GM18507 (cell line): ENCODE measurements at places on chromosomes 2 and 18.

DNA sequence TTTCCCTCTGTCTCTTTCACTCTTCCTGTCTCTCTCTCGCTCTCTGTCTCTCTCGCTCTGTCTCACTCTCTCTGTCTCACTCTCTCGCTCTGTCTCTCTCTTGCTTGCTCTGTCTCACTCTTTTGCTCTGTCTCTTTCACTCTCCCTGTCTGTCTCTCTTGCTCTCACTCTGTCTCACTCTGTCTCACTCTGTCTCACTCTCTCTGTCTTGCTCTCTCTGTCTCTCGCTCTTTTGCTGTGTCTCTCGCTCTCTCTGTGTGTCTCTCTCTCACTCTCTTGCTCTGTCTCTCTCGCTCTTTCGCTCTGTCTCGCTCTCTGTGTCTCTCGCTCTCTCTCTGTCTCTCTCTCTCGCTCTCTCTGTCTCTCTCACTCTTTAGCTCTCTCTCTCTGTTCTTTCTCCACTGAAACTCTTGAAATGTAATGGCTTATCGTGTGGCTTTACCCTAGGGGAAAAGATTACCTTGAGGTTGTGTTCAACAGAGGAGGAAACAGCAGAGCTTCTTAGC lies 22.9 kb downstream of the INPP1 start:
- DNase-seq, result no peak

DNA sequence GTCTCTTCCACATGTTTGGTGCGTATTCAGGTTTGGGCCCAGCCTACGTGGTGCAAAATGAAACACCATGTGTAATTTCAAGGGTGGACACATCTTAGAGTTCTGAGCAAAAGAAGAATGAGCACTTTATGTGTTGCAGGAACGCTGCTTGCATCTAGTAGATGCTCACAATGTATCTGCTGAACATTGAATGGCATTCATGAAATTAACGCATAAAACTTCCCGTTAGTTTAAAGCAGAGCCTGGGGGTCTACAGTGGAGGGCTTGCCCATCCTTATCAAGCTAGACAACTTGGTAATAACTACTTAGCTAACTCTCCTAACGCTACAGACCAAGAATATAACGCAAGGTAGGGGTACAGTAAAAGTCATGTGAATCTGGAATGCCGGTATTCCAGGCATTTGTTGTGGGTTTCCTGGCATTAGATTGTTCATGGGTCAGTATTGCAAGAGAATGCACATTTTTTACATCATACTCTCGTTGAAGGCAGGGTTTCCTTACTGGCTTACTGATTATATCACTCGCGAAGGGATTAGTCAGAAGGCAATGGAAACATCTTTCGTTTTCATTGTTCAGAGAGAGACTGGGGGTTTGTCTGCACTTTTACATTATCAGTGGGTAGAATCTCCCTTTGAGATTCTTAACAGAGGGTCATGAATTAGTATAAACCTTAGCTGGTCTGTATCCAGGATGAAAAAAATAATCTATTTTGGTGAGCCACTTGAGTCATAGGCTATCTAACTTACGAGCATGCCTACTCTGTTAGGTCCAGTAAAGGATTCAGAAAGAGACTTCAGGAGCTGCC lies 229.5 kb upstream of the EPAS1 start:
- DNase-seq, result no peak

DNA sequence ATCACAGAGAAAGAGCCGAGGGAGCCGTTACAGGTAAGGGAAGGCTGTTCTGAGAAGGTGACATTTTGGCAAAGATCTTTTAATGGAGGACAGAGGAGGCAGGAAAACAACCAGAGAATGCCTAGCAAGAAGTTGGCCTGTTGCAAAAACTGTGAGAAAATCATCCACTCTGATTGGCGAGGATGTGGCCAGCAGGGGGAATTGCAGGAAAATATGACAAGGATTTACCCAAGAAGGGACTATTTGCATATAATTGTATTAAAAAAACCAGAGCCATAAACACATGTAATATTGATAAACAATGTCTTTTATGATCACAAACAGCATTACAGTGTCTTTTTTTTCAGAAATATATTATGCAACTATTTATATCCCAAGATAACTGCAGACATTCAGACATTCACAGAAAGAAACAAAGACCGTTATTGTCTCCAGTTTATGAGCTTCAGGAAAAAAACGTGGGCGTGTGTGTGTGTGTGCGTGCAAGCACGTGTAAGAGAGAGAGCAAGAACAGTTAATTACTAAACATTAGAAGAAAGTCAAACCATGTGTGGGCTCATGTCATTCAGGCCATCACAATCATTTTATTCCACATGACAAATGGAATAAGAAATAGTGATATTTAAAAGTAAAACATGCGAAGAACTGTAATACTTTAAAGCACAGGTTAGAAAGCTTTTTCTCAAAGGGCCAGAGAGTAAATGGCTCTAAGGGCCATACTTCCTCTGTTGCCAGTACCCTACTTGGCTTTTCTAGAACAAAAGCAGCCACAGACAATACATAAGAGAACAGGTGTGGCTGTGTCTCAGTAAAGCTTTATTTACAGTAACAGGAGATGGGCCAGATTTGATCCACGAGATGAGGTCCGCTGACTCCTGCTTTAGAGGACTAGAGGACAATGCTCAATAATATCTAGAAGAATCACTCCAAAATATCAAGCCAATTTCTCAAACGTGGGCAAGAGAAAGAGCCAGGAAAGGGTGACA lies 324.1 kb downstream of the DLGAP1 start:
- DNase-seq, result no peak

GRCh38 chr18:62389761-62390481 lies 64.8 kb downstream of the TNFRSF11A start:
- DNase-seq, result no peak

DNA sequence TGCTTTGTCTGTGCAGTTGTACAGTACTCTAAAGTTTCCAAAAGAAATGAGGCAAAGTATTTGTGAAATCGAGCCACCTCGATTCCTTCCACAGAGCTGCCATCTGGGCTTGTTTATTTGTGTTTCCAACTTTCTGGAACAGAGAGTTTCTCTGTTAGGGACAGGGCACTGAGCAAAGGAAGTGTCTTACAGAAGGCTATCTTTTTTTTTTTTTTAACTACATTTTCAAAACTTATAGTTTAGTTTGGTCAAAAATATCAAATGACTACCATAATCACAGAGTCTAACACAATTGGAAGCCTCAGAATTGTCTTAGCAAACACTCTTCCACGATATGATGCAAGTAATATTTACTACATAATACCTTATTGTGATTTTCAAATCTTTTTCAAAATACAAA lies 796 bp downstream of the RFTN2 start:
- DNase-seq, result no peak

DNA sequence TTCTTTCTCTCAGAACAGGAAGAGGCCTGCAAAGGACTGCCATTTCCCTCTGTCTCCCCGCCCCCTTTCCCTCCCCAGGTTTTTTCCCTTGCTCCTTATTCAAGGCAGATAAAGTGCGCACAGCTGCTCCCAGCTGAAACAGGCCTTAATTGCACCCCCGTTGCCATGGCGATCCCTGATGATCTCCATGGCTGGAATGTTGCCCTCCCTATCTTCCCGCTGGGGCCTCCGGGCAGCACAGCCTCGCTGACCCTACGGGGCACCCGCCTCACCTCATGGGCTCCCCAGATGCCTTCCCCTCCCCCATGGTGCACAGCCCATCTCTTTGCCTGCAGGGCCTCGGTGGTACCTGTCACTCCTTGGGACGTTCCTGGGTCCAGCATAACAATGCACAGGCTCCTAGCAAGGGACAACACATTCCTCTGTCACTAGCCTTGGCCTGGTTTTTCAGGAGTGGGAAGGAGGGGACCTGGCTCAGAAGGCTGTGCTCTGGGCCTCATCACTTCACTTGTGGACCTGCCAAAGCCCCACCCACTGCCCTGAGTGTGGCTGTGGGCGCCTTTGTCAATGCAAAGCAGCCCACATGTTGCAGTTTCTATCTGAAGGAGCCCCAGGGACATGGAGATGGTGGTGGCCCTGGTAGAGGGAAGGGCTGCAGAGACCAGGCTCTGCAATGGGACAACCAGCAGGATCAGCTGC lies 115.0 kb downstream of the CELF4 start:
- no peak for DNase-seq

- no peak for DNase-seq
Measured at GRCh38 chr2:64524604-64525316, 632 bp downstream of the AFTPH start.

DNA sequence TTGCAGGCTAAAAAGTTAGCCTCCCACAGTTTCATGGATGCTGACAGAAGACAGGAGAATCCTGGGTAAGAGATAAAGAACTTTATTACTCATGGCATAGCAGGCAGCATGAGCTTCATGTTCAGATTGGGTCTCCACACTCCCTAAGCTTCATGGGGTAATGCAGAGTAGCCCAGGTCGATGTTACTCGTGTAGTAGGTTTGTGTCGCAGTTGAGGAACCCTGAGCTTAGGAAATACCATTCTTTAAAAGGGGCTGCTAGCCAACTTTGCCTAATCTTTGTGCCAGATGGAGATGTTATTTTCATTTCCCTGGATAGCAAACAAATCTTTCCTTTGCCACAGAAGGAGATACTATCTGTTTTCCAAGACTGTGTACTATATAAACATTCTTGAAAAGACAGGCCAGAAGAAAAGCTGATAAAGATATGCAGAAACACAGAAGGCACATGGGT lies 117.6 kb downstream of the LTBP1 start:
- no peak for DNase-seq

- no peak for DNase-seq
Measured at GRCh38 chr2:158718196-158718585, 76.9 kb upstream of the DAPL1 start.

DNA sequence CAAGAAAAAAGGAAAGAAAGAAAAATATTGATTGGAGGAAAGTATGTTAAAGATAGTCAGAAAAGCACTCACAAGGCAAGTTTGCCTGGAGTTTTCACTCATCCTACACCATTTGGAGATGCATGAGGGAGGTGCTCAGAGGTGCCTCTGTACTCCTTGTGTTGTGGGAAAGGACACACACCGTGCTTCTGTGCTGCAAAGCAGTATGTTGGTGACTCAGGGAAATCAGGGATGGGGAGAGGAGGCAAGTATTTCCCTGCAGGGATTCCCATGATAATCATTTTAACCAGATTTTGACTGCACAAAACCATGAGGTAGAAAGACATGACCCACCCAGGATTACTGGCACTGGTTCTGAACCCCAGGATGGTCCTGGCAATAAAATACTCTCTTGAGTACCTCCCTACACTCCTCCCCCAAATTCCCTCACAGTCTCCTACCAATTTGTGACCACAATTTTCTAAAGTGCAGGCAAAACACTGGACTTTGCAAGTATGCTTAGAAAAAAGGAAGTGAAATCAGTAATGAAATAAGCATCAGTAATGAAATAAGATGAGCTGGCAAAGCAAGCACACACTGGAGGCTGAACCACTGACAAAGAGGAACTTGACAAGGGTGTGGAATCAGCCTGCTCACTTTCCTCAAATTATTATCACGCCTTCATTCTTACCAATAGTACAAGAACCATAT lies 155.5 kb upstream of the ACVR2A start:
- DNase-seq, result peak; percentile 23

- no peak for DNase-seq
Measured at GRCh38 chr2:225894236-225894980, 494.9 kb downstream of the NYAP2 start.

GRCh38 chr2:42875880-42876279 lies 83.5 kb upstream of the HAAO start:
- DNase-seq, result no peak

- DNase-seq, result no peak
Measured at GRCh38 chr18:45066210-45066609, 385.5 kb downstream of the SETBP1 start.

- DNase-seq, result no peak
Measured at GRCh38 chr2:20634507-20635112, 16.3 kb downstream of the HS1BP3 start.

DNA sequence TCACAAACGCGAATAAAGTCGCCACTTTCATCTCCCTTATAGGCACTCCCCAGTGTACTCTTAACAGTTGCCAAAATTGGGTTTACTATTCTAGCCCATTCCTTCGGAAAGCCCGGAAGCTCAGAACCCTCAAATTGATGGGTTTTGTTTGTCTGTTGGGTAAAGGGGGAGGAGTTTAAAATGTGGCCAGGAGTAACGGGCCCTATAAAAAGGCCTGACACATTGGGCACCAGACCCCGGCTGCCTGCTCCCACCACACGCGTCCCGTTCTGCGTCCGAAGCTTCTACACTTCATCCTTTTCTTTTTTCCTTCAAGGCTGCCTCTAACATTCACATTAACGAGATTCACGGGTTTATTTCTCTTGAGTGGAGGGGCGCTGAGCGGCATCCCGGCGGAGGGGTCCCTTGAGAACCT lies 837 bp downstream of the NHEJ1 start:
- no peak for DNase-seq

DNA sequence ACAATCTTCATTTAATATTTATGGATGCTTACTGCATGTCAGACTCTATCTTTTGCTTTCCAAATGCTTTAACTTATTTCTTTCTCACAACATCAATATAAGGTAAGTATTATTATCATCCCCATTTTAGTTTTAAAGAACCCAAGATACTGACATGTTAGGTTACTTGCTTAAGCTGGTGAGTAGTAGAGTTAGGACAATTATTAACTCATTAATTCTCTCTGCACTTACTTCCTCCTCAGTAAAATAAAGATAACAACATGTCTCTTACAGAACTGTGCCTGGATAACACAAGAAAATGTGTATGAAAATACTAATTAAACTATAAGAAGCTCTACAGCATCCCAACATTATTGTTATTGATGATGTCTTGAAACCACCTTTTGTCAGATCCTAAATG lies 359.1 kb upstream of the CHST9 start:
- DNase-seq, result no peak
